Cardiac fibroblast (primary cell): ENCODE measurements at places on chromosomes 6 and 20.

- DNase-seq: peak; percentile 85
Observed at GRCh38 chr6:45327956-45328522, at the start of gene RUNX2. RUNX2 (plus strand) TSS chr6:45328330; CDS start chr6:45328727, 397 bp downstream.

DNA sequence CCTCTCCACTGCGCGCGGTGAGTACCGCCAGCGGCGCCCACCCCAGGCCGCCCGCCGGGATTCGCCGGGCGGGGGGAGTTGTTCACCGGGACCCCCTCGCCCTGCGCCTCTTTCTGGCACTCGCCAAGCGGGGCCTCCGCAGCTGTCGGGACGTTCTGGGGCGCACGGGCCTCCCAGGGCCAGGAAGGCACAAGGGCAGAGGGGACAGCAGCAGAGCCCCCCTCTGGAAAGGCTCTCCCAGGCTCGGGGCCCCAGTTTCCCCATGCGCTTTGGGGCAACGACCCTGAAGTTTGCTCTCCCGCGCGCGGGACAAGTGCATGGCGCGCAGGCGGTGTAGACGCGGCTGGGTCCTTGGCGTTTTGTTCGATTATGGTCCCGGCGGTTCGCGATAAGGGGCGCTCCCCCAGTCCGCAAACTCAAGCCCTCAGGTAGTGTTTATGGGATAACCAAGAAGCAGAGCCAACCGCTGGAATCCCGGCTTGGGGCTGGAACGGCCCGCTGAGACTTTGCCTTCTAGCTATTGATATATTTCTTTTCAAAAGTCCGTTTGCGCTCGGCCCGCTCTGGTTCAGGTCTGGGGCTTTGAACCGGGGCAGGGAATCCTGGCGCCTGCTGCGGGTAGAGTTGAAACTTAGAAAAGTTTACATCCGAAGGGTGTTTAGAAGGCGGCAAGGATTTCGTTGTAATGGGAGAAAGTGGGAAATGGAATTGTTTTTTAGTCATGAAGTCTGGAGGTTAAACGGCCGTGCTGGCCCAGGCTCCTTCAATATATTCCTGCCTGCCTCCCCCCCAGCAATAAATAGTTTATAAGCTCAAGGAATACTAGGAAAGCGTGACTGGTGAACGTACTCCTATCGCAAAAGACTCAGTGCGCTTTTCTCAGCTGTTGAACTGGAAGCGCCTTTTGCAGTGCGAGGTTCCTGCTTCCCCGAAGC, 595 bp downstream of the EYA2 start:
- no peak for DNase-seq

DNA sequence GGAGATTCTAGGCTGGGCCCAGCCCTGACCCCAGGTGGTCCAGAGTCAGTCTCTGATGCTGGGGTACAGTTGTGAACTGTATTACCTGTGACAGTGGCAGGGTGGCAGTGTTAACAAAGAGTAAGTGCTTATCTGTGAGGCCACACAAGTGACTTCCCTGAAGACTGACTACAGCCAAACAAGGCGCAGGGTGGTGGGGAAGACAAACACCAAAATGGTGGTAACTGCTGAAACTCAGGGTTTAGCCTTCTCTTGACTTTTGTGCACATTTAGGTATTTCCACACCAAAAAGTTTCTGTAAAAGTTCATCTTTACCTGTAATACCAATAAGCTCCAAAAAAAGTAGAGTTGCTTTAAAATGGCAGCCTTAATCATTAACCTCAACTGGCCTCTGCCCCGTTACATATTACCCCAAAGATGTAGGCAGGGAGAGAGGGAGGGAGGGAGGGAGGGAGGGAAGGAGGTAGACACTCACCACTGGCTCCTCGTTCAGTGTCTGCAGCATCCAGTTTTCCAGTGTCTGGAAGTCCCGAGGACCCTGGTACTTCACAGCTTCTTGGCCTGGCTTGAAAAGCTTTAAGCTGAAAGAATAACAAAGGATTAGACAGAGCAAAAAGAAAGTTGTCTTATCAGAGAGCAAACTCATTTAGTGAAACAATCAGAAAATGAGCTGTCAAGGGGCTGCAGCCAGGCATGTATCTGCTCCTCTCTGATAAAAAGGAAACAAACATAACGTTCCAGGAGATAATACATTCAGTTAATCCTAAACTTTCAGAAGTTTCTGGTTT, 11.3 kb downstream of the TXNDC5 start:
- no peak for DNase-seq

DNA sequence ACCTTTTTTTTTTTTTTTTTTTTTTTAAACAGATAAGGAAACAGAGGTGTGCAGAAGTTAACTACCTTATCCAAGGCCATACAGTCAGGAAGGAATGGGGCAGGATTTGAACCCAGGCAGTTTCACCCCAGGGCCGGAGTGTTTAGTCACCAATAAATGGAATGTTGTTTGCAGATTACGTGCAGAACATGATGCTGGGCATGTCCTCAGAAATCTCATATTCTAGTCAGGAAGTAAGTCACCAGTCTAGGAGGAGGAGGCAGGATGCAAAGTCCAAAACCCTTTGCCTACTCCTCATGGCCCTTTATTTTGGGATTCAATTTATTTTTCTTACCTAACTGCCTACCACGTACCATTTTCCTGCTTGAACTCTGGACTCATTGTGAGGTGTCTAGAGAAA, 57.1 kb upstream of the LRRC1 start:
- DNase-seq: peak; percentile 33

DNA sequence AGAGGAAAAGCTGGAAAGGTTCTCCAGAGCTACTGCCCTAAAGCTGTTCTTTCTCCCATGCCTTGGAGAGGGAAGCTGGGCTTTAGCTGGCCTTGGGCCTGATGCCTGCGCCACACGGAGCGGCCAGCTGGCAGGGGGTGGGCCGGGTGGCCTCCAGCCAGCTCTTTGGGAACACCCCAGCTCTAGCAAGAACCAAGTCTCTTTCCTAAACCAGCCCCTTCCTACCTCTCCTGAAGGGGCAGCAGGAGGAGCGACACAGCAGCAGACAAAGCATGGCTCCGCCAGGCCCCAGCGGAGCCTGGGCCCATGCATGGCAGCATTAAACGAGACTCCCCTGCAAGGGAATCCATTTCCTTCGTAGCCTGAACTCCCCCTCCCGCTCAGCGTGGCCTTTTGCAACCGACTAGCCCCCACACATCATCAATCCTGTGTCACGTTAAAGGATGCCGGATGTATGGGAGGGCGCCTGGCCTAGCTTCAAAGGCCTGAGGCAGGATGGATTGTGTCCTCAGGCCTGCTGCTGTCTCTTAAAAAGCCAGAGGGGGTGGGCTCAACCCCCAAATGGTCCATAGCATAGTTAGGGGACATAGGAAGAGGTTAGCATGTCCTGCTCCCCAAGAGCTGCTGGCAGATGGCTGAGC, 14.0 kb downstream of the MRPS18A start:
- DNase-seq: no peak

DNA sequence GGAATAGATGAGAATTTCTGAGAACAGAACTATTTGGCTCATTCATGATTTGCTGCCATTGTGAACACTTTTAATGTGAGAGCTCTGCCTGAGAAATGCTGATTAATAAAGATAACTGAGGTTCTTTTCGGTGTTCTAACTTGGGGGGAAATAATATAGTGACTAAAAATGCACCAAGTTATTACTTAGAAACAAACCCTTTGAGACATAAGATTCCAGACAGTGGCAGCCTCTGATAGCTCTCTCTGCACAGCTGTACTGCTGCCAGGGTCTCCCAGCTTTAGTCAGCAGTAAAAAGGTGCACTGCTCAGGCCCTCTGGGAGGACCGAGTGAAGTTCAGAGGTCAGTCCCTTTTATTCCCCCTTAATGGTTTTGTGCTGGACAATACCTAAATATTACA, 2.5 kb upstream of the PRDM1 start:
- DNase-seq: no peak

GRCh38 chr6:125094563-125094962, 59.0 kb upstream of the TPD52L1 start:
- peak; percentile 62 for DNase-seq

DNA sequence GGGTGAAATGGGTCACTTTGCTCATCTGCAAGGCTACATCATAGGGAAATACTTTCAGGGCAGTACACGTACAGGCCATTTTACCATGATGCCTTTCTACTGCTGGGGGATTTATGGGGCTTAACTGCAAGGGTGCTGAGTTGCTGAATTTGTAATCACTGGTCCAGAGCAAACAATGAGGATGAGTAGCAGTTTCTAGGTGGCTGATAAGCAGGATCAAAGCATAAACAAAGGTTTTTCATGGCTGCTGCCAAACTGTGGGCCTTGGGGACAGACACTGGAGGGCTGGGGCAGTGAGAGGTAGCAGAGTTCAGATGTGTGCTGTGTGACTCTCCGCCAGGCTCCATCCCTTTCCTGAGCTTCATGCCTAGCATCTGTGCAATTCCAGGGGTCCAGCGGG, 68.3 kb downstream of the CNBD2 start:
- DNase-seq: no peak

DNA sequence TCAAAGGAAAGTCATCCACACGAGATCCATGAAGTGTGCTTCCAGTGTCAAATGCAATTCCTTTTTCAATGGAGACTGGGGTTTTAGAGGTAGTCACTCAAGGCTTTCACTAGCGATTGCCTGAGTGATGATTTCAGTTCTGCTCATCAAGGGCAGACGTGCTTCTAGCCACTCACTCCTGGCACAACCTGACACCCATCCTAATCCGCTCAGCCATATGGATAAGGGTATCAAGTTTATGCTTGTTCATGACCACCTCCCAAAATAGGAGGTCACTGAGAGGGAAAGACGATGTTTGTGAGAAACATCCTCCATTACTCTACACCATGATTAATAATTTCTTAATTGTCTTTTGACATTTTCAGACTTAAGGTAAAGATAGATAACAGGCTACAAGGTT, 91.3 kb upstream of the HEY2 start:
- no peak for DNase-seq

- no peak for DNase-seq
Observed at GRCh38 chr6:133681891-133682290, 207.0 kb upstream of the TCF21 start.

- DNase-seq: no peak
Observed at GRCh38 chr6:25698631-25699030, 46.6 kb downstream of the SCGN start.

GRCh38 chr6:100161782-100162365, 167.9 kb upstream of the MCHR2 start:
- no peak for DNase-seq

DNA sequence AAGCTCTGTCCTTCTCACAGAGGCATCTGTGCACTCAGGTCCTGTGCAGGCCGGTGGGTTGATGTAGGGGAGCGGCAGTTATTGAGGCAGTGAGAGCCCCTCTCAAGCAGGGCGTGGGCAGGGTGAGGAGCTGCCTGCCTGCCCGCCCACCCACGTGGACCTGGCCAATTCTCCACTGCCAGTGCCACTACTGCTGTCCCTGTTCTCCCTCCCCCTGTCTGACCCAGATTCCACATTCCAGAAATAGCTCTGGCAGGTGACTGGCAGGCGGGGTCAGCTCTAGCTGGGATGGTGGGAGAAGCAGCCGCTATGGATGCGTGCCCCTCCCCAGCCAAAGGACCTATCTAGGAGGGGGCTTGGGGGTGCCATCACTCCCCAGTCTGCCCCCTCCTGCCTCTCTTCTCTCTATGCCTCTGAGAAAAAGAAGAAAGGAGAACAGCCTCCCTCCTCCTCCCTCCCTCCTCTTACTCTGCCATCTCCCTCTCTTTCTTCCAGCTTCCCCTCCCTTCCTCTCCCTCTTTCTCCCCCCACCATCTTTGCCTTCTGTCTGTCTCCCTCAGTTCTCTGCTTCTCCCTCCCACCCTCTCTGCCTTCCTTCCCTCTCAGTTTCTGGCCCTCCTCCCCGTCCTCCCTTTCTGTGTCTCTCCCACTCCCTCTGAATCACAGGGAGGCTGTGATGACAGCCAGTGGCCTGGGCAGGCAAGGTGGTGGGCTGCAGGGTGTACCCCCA, 86.5 kb upstream of the MYL9 start:
- DNase-seq: no peak

DNA sequence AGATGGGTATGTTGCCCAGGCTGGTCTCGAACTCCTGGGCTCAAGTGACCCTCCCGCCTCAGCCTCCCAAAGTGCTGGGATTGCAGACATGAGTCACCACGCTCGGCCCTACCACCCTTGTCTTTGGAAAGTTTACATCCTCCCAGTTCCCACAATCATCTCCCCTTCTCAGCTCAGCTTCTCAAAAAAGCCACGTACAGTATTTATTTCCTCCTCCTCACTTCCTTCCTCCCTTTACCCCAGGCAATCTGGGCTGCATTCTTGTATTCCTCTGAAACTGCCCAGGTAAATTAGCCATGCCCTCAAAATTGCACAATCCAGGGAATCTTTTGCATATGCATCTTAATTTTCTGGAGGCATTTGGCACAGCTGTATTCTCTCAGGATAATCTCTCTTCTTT, 7.4 kb upstream of the SLC23A2 start:
- DNase-seq: no peak
